ENCODE measurements at places on chromosomes 2 and 18.

- DNase-seq = no peak
These were observed 1.2 kb upstream of the EMX1 start for GRCh38 chr2:72915907-72916742.

DNA sequence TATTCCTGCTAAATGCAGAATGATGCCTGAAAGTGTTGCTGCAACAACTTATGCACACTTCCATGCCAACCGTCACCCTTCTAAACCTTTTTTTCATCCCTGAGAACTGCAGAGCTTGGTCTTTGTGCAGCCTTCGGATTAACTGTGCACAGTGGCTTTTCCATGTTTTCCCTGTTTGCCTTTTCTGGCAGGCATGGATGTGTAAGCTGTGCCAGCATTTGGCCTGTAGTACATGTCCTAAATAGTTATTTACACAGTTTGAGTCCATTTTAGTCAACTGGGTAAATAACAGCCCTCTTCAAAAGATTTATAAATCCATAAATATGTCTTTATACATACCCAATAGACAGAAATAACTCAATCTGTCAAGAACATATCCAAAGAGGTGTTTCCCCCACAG, 31.5 kb downstream of the MEIS1 start:
- no peak for DNase-seq

DNA sequence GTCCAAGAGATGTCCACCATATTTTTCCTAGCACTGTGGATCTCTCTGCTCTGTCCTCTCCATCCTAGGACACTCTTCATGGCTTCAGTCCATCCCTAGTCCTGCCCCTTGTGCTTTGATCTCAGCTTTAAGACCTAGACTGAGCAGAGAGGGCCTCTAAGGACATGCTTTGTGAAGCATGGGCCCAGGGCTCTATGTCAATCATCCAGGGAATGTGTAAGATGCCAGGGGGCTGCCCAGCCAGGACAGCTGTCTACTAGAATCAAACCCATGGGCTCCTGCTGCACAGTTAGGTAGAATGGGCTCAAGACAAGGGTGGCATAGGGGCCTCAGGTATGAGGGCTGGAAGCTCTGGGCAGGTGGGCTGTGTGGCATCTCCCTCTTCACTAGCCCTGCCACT, 24.9 kb downstream of the TET3 start:
- DNase-seq = no peak

DNA sequence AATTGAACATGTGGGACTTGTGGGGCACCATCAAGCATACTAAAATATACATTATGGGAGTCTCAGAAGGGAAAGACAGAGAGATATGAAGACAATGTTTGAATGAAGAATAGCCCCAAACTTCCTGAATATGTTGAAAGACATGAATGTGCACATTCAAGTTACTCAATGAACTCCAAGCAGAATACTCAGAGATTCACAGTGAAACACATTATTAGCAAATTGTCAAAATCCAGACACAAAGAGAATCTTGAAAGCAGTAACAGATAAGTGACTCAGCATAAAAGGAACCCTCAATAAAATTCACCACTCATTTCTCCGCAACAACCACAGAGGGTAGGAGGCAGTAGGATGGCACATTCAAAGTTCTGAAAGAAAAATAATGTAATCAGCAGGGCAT, 8.8 kb downstream of the C2orf92 start:
- peak; percentile 25 for DNase-seq
